ENCODE measurements at places on chromosomes 11 and 22.

- no peak for DNase-seq
Observed at GRCh38 chr11:35734669-35735410, 72.3 kb downstream of the TRIM44 start.

- no peak for DNase-seq
Observed at GRCh38 chr11:120391292-120391691, 55.1 kb downstream of the ARHGEF12 start.

GRCh38 chr11:125494561-125494960, 1.5 kb downstream of the FEZ1 start:
- DNase-seq = no peak

DNA sequence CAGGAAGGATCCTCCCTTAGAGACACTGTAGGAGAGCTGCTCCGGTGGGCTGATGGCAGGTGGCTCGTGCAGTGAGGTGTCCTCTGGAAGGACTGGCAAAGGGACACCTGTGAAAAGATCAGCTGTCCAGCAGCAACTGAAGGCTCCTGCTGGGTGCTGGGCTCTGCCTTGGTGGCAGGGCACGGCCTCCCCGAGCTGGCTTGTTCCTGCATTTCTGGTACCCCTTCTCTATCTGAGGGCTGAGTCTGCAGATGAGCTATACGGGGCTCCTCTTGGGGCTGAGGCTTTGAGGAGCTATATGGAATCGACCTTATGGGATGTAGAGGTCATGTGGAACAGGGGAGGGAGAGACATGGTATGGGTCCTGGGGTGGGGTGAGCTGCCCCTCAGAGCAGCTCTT, 875.8 kb downstream of the BRD1 start:
- DNase-seq = no peak

GRCh38 chr22:45544588-45545170, 42.0 kb downstream of the FBLN1 start:
- DNase-seq = no peak

DNA sequence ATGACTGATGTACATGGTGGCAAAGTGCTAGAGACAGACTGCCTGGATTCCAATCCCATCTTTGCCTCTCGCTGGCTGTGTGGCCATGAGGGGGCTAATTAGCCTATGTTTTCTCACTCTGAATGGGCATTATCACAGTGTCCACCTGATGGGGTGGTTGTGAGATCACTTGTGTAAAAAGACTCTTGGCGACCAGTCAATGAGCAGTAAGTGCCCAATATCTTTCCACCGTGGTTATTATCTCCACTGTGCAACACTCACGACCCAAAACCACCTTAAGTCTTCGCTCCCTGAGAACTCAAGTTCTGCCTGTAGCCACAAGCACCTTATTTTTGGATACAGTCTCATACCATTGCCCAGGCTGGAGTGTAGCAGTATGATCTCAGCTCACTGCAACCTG, 52.1 kb downstream of the PLEKHA7 start:
- no peak for DNase-seq
